ENCODE measurements at places on chromosomes 12 and 14.

DNA sequence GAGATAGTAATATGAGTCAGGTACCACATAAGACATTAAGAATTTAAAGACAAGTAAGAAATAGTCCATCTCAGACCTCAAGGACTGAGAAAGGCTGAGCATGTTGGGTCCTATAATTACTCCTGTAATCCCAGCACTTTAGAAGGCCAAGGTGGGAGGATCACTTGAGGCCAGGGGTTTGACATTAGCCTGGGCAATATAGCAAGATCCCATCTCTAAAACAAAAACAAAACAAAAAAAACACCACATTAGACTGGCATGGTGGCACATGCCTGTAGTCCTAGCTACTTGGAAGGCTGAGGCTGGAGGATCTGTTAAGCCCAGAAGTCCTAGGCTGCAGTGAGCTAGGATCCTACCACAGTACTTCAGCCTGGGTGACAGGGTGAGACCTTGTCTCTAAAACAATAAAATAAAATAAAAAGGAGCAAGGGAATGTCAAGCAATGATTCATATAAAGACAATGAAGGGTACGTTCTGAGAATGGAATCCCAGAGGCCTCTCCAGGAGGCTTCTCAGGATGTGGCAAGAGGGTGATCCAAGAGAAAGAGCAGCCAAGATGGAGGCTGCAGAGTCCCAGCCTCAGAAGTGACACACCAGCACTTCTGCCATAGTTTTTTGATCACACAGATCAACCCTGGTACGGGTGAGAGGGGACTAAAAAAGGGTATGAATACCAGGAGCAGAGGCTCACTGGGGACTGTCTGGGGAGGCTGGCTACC is 206.4 kb downstream of the CRADD start:
- no peak for DNase-seq

GRCh38 chr12:63898764-63899337 is 54.4 kb downstream of the SRGAP1 start:
- DNase-seq: no peak

DNA sequence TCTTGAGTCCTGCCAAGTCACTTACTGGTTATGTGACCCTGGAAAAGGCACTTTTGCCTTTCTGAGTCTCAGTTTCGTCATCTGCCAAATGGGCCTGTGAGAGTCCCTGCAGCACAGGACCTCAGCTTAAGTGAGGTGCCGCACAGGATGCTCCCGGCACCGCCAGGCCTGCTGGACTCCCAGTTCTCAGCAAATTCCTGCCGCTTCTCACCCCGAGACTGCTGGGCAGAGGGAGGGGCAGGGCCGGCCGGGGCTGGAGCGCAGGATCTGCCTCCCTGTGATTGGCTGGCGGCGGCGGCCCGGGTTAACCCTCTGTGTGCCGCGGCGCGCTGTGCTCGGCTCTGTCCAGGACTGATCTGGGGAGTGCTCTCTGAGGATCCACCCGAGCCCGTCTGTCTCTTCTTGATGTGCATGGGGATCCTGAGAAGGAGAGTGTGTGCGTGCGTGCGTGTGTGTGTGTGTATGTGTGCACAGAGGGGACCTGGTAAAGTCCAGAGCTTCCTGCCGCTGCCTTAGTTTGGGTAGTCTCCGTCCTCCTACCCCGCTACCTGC is 8.6 kb downstream of the SETD1B start:
- no peak for DNase-seq

GRCh38 chr12:51883998-51884675 is 3.8 kb upstream of the ANKRD33 start:
- DNase-seq: no peak

GRCh38 chr12:78886719-78887407 is 22.3 kb downstream of the SYT1 start:
- no peak for DNase-seq

GRCh38 chr14:98446508-98446907 is 825.5 kb downstream of the BCL11B start:
- DNase-seq: no peak

DNA sequence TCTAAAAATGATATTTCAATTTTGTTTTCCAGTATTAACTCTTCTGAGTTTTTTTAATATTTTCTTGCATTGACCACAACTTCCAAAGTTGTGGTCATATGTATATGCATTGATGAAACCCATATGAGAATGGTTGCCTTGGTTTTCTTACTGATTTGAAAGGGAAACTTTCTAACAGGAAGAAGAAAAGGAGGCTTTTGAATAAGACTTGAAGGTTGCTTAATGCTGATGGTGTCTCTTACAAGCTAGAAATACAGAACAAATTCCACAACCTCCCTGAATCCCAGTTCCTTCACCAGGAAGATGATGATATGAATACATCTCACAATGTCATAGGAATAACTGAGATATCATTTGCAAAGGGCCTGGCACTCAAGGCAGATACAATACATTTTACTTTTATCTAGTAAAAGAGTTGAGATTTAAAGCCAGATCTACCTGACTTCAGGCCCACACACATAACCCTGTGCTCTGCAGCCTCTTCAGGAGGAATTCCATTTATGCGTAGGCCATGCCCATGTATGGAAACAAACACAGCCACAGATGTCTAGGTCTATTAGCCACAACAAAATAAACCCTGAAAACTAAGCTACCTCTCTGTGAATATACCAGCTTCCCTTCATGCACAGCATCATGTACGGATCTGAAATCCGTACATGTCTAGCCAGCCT is 165.4 kb upstream of the PLEKHG7 start:
- DNase-seq: no peak

DNA sequence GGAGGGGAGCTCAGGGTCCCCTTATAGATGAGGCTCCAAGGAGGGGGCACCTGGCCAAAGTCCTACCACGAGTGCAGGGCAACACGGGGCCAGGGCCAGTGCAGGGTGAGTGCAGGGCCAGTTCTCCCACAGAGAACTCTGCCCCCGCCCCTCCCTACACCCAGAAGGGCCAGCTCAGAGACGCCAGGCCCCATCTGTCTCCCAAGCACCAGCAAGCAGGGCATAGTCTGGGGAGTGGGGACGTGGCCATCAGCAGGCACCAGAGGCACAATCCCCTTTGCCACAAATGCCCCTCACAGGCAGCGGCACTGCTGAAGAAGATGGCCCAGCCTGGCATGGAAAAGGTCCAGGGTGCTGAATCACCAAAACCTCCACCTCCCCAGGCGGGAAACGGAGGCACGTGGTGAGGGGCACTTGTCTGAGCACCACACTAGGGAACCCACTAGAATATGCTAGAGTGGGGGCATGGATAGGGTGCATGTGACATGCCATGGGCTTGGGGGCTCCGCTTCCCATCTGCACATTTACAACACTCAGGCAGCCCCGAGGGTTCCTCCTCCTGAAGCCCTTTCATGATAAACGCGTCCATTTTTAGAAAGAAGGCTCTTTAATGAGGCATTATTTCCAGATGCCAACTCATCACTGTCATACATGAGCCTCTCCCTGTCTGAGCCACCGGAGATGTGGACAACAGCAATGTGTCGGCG is 17.8 kb downstream of the CCDC85C start:
- DNase-seq: no peak

DNA sequence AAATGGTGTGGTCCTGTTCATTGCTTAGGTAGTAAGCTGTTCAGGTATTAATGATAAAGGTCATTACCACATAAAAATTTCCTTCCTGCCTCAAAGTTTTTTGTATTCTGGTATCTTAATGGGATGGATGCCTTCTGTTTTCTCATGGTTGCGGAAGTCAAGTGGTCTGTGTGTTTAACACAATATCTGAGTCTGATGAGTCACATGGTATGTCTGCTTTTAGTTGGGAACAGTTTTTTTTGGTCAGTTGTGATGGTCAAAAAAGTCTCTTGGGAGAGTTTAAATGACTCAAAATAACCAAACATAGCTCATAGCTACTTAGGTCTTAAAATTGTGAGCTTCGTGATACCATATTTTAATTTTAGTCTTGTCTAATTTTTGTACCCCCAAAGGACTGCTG is 40.7 kb downstream of the STK38L start:
- no peak for DNase-seq

DNA sequence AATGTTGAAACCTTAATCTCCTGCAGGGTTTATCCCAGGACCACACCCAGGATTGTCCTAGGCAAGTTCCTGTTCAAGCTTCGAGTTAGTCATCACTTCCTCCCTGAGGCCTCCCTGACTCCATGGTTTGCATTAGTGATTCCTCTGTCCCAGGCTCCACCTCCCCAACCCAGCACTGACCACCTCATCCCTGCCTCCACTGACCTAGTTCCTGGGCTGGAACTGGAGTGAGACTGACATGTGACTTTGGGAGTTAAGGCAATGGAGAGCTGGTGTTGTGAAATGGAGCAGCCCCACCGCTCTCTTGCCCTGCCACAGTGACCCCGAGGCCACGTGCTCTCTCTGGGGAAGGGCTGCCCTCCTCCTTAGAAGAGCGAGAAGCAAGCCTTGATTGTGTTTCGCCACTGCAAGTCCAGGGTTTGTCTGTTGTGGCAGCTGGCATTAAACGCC is 15.8 kb upstream of the DTX1 start:
- no peak for DNase-seq

DNA sequence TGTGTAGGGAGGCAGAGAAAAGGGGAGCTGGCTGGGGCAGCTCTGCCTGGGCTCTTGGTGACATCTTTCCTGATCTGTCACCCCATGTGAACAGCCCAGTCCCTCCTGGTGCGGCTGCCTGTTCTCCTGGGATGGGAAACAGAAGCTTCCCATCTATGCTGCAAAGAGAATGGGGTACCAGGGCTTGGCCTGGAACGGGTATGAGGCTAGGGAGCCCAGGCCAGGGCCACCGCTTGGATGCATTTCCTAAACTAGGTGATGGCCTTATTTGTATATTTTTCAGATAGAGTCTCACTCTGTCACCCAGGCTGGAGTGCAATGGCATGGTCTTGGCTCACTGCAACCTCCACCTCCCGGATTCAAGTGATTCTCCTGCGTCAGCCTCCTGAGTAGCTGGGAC is 48.6 kb upstream of the PRMT8 start:
- DNase-seq: no peak

- DNase-seq: no peak
Measured at GRCh38 chr12:12398026-12398859, 41.4 kb downstream of the BORCS5 start.

DNA sequence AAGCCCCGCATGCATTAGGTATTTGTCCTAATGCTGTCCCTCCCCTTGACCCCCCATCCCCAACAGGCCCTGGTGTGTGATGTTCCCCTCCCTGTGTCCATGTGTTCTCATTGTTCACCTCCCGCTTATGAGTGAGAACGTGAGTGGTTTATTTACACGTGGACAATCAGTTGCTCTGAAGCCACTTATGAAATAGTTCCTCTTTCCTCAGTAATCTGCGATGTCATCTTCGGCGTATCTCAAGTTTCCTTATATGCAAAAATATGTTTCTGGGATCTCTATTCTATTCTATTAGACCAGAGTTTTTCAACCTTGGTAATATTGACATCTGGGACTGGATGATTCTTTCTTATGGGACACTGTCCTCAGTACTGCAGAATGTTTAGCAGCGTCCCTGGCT is 56.0 kb upstream of the DCD start:
- no peak for DNase-seq

GRCh38 chr12:22321638-22322037 is 12.9 kb downstream of the ST8SIA1 start:
- DNase-seq: no peak

- no peak for DNase-seq
Measured at GRCh38 chr12:66111605-66112004, 18.9 kb downstream of the LLPH start.

DNA sequence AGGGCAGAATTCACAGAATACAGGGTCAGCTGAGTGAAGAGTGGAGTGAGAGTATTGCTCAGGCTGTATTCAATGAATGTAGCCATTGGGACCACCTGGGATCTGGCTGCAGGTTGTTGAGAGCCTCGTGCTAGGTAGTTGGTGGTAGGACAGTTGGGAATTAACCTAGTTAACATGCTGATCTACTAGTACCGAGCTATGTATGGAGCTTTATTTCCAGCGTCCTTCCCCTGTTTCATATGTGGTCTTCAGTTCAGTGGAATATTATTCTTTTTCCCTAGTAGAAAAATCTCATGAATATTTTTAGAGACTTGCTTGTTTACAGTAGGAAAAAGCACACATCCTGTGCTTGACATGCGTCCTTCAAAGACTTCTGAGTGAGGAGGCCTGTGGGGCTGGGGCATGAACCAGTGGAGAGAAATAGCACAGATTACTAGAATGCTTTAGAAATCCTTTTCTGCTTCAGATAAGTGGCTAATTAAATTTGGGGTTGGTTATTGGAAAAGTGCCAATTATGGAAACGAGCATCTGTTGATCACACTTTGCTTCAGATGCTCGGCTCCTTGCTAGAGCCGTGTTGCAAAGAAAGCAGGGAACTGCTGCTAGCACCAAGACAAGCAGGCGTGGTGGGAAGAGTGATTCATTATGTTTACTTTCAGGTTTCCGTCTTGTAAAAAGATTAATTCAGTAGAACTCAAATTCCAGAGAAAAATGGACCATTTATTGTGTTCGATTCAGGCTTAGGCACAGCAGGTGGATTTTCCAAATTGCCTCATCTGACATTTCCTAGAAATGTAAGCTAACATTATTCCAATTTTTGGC is 53.6 kb downstream of the ARF6 start:
- DNase-seq: no peak

DNA sequence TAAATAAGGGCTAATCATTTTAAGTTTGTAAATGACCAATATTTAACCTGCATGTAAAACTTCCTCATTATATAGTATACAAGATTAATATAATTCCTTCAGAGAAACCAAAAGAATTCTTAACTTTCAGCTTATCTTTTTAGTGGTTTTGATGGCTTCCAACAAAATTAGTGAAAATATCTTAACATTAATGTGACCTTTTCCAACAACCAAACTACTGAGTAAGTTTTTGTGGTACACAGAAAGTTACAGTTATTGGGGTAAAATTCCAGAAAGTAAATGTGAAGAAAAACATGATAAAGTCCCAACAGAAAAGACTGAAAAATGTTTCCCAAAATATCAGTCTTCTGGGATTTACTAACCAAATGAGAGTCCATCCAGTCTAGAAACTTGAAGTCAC is 111.0 kb upstream of the PDE3A start:
- no peak for DNase-seq

GRCh38 chr14:24883576-24883975 is 166.4 kb downstream of the STXBP6 start:
- DNase-seq: no peak

GRCh38 chr12:88272456-88272855 is 130.3 kb downstream of the TMTC3 start:
- no peak for DNase-seq

GRCh38 chr12:50542448-50542847 is 37.7 kb downstream of the DIP2B start:
- no peak for DNase-seq

GRCh38 chr12:115946092-115946491 is 331.4 kb downstream of the MED13L start:
- no peak for DNase-seq

- no peak for DNase-seq
Measured at GRCh38 chr14:68665131-68665530, 127.7 kb downstream of the ZFP36L1 start.

DNA sequence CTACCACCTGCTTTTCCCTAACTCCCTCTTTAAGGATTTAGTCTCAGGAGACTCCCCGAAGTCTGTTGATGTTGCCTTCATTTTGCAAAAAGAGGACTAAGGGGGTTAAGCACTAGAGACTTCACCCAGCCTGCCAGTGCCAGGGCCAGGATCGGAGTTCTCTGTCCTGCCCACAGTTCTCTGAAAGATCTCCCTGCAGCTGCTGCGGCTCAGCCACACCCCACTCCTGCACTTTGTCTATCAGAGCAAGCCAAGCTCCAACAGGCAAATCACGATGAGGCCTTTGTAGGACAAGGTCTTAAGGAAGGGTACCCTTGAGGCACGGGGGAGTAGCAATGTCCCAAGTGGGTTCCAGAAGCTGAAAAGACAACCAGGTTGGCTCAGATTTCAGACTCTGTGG is 148.8 kb upstream of the EGLN3 start:
- no peak for DNase-seq
